ENCODE measurements at places on chromosomes 6 and 20.

GRCh38 chr20:958936-959815 lies 42.9 kb downstream of the RSPO4 start:
- no peak for DNase-seq

DNA sequence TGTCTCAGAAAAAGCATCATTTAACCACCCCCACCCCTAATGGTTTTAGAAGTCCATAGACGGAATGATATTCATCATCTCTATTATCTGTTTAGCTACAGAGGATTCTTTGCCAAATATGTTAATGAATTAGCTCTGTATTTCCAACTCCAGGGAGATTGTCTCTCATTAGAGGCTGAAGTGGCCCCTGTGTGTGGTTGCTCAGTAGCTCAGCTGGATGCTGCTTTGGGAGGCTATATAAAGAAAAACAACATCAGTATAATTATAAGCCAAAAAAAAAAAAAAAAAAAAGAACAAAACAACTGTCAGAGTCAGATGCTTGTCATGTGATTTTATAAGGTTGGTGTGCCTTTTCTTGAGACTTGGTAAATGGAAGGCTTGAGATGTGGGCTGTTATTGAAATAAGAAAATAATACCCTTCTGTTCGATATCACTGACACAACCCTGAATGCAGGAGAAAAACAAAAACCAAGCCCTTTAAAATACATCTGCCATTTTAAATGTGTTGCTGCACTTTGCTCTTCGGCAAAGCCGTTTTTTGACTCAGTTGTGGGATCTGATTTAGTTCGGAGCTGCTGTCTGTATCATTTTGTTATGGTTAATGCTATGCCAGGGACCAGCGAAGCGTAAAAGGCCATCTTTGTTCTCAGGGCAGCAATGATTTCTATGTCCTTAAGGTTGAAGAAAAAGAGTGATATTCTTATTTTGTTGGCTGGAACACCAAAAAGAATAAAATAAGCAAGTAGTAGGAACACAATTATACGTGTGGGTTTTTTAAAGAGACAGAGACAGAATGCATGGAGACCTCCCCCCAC lies 422.6 kb downstream of the QKI start:
- no peak for DNase-seq

GRCh38 chr6:12291071-12291838 lies 1.1 kb downstream of the EDN1 start:
- no peak for DNase-seq

GRCh38 chr6:138673346-138674014 lies 100.1 kb upstream of the CCDC28A start:
- DNase-seq = no peak

DNA sequence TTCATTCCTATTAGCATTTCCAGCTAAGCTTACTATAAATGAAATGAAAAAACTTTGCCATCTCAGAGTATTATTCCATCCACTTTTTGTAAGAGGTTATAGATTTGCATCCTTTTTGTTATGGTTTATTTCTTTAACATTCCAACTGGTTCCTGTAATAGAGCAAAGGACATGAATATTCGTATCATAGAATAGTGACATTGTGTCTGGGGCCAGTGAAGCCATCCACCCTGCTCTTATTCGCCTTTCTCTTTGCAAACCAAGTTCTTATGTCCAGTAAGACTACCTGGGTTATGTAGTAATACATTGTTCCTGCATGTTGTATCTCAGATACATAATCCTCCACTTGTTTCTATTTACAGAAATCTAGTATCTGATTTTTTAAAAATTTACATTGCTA lies 43.1 kb downstream of the DCBLD1 start:
- DNase-seq = no peak
